ENCODE measurements at places on chromosomes 4 and X.

DNA sequence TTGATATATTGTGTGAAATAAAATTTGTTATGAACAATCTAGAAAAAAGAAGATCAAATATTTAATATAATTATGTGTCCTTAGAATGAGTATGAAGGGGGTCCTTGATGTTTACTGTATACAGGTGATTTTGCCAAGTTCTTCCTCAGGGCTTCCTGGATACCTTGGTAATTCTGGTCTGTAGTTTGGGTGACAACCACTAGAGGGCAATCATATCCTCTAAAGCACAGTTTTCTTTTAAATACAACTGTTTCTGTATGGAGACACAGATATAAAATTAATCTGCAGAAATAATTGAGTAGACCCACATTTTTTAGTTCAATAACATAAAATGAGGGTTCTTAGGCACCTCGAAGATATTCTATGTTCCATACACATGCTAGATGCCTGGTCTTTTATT, 157.7 kb downstream of the SPANXN1 start:
- no peak for DNase-seq

- DNase-seq: no peak
Measured at GRCh38 chr4:150089732-150090131, 11.5 kb downstream of the DCLK2 start.

GRCh38 chr4:17236686-17237085, 275.2 kb downstream of the QDPR start:
- DNase-seq: no peak

DNA sequence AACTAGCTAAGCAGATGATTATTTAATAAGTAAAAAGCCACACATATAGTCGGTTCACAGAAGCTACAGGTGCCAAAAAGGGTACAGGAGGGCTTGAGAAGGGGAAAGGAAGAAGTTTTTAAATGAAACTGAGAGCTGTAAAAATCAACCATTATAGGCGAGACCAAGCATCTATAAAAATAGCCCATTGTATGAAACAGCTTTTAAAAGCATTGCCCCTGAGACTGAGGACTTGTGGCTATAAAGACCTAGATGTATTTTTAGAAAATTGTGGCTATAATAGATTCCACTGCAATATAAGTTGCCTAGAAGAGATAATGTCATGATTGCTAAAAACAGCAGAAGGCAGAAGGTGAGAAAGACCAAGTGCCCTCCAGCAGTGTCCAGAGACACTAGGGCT, 15.0 kb upstream of the TTC29 start:
- DNase-seq: no peak

DNA sequence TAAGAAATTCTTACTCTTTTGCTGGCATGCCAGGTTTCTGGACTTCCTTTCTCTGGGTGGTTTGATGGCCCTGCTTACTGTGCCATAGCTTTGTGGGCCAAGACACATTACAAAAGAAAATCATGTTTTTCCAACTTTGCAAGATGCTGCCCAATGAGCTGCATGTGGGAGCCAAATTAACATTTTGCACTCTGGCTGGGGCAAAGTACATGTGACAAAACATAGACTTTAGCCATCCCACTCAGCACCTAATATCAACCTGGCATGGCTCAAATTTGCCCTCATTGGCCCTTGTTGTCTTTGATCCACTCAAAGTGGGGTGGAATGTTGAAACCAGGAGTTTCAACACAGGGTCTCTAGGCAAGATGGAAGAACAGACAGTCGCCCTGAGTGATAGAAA, 40.0 kb upstream of the DYNLT3 start:
- no peak for DNase-seq

GRCh38 chr4:86970447-86971354, 35.9 kb downstream of the AFF1 start:
- no peak for DNase-seq

DNA sequence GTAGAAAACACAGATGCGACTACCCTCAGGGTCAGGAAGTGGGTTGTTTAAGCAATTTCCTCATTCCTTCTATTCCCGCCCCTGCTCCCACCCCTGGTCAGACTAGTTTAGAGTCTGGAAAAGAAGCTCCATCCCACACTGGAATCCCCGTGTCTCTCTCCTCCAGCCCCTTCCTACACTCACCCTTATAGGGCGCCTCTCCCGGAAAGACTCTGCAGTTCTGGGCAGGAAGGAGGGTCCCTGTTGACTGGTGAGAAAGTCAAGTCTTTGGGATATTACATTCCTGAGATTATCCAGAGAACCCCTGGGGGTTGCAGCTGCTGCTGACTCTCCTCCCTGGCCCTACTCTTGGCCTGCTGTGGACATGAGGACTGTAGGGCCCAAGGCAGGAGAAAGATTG, 11.9 kb downstream of the STARD8 start:
- DNase-seq: no peak

DNA sequence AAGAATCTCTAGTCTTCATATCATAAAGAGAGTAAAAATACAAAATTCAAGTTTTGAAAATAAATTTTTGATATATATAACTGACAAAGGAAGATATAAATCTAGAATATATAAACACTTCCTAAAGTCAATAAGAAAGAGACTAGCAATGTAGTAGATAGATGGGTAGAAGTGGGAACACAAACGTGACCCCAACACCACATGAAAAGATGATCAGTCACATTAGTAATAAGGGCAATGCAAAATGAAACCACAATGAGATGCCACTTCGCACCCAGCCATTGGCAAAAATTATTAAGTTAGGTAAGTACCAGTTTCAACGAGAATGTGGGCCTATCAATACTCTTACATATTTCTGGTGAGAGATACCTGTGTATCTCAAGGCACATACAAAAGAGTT, 106.5 kb downstream of the EGF start:
- no peak for DNase-seq

- DNase-seq: no peak
Measured at GRCh38 chr4:24743206-24743605, 52.2 kb upstream of the SOD3 start.

GRCh38 chrX:46912098-46912602, at the start of gene JADE3:
TSS of gene JADE3 (plus strand) at chrX:46912421. CDS start at chrX:46984895, 72,474 bp downstream.
- DNase-seq: peak; percentile 13

- no peak for DNase-seq
Measured at GRCh38 chrX:49276671-49277534, 7.3 kb downstream of the PPP1R3F start.

DNA sequence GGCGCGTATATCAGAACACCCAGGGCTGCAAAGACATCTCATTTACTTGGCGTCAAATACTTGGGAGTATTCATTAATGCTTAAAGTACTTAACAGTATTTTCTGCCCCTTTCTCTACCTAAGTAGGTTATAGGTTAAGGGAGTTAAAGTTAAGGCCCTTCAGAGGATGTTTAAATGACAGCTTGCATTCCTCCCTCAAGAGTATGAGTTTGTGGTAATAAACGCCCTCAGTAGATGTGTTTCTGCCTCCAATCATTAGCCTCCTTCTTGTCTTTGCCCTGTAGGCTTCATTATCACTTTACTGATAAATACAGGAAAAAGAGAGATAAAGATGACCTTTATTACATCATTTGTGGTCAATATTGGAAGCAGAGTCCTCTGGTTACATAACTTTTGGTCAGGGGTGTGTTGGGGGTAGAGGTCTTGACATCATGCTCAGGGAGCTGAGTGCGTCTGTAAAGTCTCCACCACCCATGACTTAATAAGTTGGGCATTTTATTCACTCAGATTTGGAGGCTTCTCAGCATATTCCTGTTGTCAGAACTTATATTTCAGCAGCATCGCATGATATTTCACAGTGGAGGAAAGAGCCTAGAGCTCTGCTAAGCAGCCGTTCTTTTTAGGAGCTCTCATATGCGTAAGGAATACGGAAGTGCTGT, 145.9 kb downstream of the CPE start:
- DNase-seq: no peak

- DNase-seq: no peak
Measured at GRCh38 chr4:89835413-89835812, 1.5 kb downstream of the SNCA start.

- no peak for DNase-seq
Measured at GRCh38 chrX:333611-334311, 15.2 kb upstream of the GTPBP6 start.

DNA sequence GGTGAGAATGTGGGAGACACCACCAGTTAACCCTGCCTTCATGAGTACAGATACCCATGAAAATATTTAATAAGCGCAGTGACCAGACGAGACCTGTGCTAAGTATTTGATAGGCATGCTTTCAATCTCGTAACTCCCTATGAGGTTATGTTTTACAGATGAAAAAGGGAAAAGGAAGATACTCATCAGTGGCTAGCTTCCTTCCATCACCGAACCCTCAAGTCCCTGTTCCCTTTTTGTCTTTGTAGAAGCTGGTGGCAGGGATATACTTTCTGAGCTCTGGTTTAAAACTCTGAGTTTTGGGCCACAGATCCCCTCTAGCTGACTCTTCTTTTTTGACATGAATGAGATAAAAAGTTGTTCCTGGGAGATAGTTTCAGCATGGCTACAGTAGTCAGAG, 26.3 kb downstream of the AFF1 start:
- DNase-seq: no peak

GRCh38 chr4:77092975-77093374, 17.2 kb upstream of the CCNI start:
- DNase-seq: no peak

DNA sequence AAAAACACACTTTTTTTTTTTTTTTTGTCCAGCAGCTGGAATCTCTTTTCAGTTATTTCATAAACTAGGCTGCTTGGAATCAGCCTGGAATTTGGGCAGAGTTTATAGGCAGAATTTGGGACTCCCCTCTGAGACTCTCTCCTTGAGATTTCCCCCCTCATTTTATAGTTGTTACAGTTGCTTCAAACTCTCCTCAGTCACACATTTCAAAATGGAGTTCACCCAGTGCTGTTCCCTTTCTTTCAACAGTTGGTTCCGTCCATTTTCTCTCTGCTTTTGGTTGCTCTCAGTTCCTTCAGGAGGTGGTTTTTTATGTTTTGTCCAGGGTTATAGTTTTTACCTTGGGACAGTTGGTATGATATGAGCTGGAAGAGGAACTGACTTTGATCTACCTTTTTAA, 27.5 kb downstream of the NSD2 start:
- no peak for DNase-seq

- no peak for DNase-seq
Measured at GRCh38 chrX:69238887-69239231, 73.6 kb upstream of the PJA1 start.

GRCh38 chrX:86215260-86215659, 67.0 kb downstream of the DACH2 start:
- no peak for DNase-seq

DNA sequence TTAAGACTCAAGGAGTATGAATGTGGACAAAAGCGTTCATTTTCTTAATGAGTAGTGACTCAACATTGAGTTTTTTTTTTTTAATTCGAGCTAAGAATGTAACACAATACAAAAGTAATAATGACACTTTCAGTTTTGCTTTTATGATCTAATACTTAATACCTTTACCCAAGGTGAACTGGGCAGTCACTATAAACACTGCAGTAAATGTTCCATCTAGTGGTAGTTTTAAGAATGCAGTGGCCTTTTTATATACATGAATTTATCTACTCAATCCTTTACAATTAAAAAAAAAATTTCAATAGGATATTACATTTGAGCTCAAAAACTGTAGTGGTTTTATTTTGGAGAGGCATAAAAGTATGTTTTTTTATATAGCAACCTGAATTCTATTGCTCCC, 33.9 kb downstream of the PDK3 start:
- no peak for DNase-seq

DNA sequence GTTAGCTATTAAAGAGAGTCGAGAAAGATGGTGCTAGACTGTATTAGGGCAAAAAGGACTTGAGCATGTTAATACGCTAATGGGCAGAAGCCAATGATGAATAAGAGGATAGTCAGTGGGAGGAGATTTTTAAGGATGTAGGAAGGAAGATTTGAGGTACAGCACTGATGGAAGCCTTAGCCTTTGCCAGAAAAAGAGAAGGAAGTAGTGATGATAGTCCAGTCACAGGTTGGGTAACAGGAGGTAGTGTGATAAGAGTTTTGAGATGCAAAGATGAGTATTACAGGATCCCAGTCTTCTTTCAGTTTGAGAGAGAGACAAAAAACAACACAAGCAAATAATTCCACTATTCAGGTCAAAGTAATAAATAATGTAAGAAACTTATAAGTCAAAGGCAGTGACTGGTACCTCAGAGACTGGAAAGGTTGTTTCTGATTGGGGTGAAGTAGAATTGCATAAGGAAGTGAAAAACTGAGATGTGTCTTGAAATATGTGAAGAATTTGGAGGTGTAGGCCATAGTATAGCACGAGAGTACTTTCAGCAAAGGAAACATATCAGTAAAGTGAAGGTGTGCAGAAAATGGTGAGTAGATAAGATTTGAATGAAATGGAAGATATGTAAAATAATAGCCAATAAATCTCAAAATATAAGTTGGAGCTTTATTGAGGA, 22.1 kb upstream of the NDNF start:
- DNase-seq: no peak

DNA sequence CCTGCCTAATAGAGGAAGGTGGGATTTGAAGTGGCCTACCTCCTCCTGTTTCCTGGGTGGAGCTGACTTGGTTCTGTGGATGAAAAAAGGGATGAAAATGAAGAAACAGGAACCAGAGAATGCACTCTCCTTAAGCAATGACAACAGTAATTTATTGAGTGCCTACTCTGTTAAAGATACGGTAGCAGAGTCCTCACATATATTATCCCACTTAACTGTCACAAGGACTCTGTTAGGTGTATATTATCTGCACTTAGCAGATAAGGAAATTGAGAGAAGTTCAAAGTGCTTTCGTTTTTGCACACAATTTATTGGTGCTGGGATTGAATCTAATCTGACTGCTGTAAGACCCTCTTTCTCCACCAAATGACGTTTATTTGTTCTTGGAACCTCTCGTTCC, 301.2 kb downstream of the PACRGL start:
- DNase-seq: no peak

DNA sequence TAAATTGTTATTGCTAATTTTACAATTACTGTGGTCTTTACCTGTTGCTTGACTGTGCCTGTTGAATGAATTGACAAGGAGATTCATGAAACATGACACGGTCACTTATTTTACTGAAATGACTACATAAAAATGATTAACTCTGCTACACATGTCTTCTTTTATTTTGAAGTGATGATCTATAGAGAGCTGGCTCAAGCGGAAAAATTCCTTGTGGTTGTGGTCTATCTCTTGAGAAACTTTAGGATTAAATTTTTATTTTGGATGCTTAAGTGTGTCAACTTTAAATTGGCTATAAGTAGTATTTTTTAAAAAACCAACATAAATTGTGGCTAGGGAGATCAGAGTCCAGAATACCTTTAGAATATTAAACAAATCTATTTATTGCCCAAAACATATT, 131.8 kb upstream of the PITX2 start:
- DNase-seq: no peak
